ENCODE measurements at places on chromosomes 3 and 15.

GRCh38 chr3:8103954-8104353 lies 397.7 kb upstream of the LMCD1 start:
- no peak for DNase-seq

DNA sequence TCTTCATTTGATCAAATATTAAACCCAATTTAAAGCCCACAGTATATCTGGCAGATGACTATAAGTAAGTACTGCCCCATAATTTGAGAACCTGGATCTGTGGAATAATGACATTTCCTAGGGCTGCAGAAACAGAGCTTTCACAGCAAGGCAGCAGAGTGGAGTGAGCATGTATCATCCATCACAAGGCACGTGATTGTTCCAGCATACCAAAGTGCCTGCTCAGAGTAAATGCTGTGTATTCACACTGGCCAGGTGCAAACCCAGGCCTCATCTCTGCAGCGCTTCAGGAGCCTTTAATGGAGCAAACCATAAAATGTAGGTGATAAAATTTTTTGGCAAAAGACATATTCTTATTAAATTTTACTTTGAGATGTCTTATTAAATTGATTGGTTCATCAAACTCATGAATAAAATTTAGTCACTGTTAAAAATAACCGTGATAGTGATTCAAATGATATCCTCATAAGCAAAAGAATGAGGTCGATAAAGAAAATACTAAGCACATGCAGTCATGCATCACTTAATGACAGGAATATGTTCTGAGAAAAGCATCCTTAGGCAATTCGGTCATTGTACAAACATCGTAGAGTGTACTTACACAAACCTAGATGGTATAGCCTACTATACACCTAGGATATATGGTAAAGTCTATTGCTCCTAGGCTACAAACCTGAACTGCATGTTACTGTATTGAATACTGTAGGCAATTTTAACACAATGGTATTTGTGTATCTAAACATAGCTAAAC lies 99.3 kb upstream of the SLC24A5 start:
- no peak for DNase-seq

- DNase-seq, result no peak
These were observed 214.4 kb upstream of the SOX2 start for GRCh38 chr3:181497358-181497757.

GRCh38 chr3:71310980-71311660 lies 272.4 kb downstream of the FOXP1 start:
- no peak for DNase-seq

DNA sequence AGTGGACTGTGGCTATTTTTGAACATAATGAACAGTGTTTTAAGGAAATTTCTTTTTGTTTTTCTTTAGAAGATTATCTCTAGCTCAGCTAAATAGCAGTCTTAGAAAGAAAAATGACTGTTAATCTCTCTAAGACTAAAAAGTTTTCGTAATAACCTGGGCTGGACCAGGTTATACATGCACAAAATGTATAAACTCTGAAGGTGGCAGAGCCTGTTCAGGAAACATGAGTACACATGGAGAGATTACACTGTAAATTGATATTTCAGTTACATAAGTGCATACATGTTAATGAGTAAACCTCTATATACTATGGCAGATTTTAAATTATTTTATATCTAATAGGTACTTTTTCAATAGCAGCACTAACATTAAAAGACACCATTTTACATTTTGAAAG lies 258.2 kb upstream of the CFAP20DC start:
- DNase-seq, result no peak

DNA sequence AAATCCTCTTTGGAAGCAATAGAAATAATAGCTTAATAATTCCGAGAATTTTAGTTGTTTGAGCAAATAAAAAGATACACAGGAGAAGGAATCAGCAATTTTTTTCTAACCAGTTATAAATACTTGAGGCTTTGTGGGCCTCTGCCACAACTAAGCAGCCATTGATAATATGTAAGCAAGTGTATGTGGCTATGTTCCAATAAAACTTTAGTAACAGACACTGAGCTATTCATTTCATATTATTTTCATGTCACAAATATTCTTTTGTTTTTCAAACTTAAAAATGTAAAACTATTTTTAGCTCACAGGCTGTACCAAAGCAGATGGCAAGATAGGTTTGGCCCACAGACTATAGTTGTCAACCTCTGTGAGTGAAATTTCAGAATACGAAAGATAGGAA lies 85.7 kb downstream of the MSL2 start:
- DNase-seq, result no peak

GRCh38 chr15:40443255-40443654 lies 2.5 kb downstream of the BAHD1 start:
- DNase-seq, result no peak

DNA sequence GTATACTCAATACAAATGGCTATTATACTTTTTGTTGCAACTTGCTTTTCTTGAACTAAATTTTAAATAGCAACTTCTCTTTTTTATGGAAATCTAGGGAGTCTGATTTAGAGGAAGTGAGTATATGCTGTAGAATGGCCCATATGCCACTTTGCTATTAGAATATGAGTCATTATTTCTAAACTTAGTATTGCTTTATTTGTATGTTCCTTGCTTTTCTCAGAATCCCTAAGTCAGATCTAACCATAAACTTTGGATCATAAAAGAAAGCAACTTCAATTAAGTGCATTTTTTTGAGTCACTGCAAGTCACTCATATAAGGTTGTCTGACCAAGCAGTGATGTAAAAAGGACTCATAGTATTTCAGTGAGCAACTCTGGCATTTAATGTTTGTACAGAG lies 17.5 kb upstream of the SPTSSB start:
- no peak for DNase-seq

- no peak for DNase-seq
These were observed 708.5 kb downstream of the SQOR start for GRCh38 chr15:46343196-46343935.

- no peak for DNase-seq
These were observed 722.1 kb upstream of the NR2F2 start for GRCh38 chr15:95608371-95608770.

DNA sequence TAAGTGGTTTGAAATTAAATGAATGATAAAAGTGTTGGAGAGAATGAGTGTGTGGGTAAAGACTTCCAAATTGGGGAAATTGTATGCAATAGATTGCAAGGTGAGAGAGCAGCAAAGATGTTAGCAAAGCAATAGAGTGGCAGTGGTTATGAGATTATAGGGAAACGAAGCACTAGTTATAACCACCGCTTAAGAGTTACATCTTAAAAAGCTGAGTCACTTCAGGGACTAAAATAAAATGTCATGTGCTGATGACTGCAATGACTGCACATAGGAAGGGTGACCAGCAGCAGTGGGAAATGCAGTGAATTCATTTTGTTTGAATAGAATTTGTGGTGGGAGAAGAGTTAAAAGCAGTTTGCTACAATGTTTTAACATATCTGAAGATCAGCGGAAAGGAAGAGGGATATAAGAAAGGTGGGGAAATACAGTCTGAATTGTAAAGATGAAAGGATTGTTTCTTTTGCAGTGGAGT lies 127.3 kb downstream of the RAP2B start:
- no peak for DNase-seq

GRCh38 chr3:184715943-184716621 lies 4.2 kb upstream of the MAGEF1 start:
- no peak for DNase-seq

DNA sequence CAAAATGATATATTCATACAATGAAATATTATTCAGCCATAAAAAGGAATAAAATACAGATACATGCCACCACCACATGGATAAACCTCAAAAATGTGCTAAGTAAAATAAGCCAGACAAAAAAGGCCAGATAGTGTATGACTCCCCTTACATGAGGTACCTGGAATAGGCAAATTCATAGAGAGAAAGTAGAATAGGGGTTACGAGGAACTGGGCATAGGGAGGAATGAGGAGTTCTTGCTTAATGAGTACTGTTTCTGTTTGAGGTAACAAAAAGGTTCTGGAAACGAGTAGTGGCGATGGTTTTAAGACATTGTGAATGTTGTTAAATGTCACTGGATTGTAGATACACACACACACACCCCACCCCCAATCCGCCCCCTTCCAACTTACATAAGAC lies 8.2 kb downstream of the RAF1 start:
- DNase-seq, result no peak

GRCh38 chr3:31762097-31762764 lies 218.8 kb downstream of the OSBPL10 start:
- peak; percentile 75 for DNase-seq

GRCh38 chr3:53843195-53844177 lies 2.7 kb downstream of the CHDH start:
- no peak for DNase-seq

DNA sequence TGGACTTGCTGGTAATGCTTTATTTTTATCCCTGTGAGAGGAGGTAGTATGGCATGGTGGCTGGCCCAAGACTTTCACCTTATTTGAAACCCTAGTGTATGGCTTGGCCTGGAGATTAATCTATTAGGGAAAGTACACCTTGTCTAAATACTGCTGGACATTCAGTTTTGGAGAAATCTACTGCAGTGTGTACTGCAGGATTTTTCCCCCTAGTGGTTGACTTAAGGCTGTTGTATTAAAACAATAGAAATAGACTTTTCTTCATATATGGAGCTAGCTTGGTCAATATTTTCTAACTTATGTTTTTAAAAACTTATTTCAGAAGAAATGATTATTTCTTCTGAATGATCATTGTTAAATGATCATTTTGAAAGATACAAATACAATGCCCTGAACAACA lies 13.9 kb upstream of the SLITRK3 start:
- DNase-seq, result no peak

DNA sequence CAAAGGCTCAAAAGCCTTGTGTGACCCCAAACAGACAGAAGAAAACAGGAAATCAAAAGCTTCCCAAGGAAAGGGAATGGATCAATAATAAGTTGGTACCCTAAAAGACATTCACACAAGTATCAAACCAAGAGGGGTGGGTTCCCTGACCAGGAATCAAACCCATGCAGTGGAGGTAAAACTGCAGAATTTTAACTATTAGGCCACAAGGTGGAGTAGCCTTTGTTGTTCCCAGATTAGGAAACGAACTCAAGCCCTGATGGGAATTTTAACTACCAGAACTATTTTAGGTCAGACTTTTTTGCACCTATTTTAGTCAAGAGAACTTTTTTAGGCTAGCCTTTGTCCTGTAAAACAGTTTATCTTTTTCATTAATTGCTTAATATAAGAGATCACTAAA lies 31.4 kb downstream of the SETMAR start:
- DNase-seq, result no peak

DNA sequence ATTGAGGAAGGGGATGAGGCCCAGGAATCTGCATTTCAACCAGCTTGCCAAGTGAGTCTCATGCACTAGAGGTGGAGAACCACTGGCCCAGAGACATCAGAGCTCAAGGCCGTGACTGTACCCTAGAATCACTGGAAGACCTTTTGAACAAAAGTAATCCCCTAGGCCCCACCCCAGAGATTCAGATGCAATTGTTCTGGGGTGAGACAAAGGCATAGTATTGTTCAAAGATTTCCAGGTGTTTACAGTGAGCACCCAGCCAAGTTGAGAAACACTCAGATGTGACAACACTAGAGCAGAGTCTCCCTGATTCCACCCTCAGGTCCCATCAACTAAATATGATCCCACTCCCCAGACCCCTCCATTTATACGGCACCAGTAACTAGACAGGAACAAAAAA lies 290.3 kb upstream of the TLE3 start:
- no peak for DNase-seq

- DNase-seq, result no peak
These were observed 60.7 kb upstream of the FURIN start for GRCh38 chr15:90807786-90808086.

DNA sequence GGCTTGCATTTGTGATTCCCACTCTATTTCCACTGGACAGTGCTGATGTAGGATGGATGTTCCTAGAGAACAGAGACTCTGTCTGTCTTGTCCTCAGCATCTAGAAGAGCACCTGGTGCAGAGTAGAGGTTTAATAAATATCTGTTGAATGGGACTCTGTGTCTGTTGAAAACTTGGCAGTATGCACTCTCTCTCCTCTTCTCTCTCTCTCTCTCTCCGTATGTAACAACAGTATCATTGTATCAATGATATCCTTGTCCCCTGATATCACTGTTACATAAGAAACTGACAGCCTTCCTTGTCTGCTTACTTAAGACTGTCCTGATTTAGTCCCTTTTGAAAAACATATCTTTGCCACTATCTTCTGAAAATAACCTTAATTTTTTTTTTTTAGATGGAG lies 24.3 kb upstream of the MGLL start:
- DNase-seq, result no peak

DNA sequence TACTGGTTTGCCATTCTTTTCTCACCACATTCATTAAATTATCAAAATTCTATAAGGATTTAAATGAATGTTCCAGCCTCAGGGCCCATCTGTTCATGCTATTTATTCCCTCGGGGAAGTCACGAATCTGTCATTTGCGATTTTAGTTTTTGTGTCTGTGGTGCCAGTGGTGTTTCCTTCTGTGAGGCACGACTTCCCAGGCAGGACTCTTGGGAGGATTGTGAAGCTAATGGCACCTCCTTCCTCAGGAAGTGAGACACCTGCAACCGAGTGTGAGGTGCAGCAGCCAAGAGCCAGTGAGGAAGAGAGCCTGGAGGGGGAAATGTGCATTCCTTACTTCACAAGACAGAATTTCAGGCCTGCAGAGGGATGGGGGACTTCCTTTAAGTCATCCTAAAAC lies 24.1 kb downstream of the SV2B start:
- no peak for DNase-seq

GRCh38 chr3:79672075-79672474 lies 95.7 kb downstream of the ROBO1 start:
- DNase-seq, result no peak

- DNase-seq, result no peak
These were observed 235.4 kb downstream of the TBL1XR1 start for GRCh38 chr3:176961916-176962315.

Data from natural killer cell treated with Interleukin-12 subunit alpha and Interleukin-12 subunit beta and Interleukin-15 and Interleukin-18, amount 100 ng/mL, for 72 hours (primary cell).